ENCODE measurements at places on chromosomes 2 and 18. TPM values are rescaled to one million over a fixed set of nuclear protein-coding genes. Genes with fewer than 3 reads are reported as not detected.

Gene MTCL1
- total RNA-seq = 4.1 TPM

Gene LHCGR
- not detected for total RNA-seq

Gene HOXD1
- not detected for total RNA-seq

Gene ADRA2B
- total RNA-seq = 5.6 TPM

Gene GALNT5
- not detected for total RNA-seq

Gene MC2R
- not detected for total RNA-seq
